Camera-type eye (tissue), 1 donor: ENCODE measurements at places on chromosomes 16 and 17. TPM values are rescaled to one million over a fixed set of nuclear protein-coding genes. Genes with fewer than 3 reads are reported as not detected.

Gene KCNH4
- not detected for total RNA-seq

Gene SECTM1
- 6.6 TPM for total RNA-seq

Gene VASN
- 32.7 TPM for total RNA-seq

Gene CACNG4
- total RNA-seq = 11.9 TPM

Gene ZNF385C
- 4.0 TPM for total RNA-seq

Gene B3GNT9
- total RNA-seq = 26.2 TPM

Gene FN3K
- total RNA-seq = 19.8 TPM

Gene DRC3
- total RNA-seq = 13.9 TPM

Gene GNGT2
- 134 TPM for total RNA-seq

Gene SLC35G6
- total RNA-seq = not detected

Gene C16orf90
- total RNA-seq = not detected

Gene HIGD1B
- total RNA-seq = not detected

Gene SRL
- total RNA-seq = 38.6 TPM

Gene MFSD6L
- total RNA-seq = 0.44 TPM

Gene WNK4
- 0.33 TPM for total RNA-seq

Gene PRAC1
- not detected for total RNA-seq

Gene CLEC18B
- total RNA-seq = 6.3 TPM

Gene FZD2
- total RNA-seq = 15.1 TPM

Gene SCIMP
- total RNA-seq = 0.77 TPM

Gene TM4SF5
- total RNA-seq = not detected

Gene TNFRSF17
- not detected for total RNA-seq

Gene SLC47A1
- 8.7 TPM for total RNA-seq

Gene ZP2
- total RNA-seq = 0.33 TPM

Gene HAS3
- 4.1 TPM for total RNA-seq

Gene ADAM11
- total RNA-seq = 19.4 TPM

Gene EVPL
- 5.5 TPM for total RNA-seq

Gene DRC7
- total RNA-seq = 0.16 TPM

Gene ASIC2
- total RNA-seq = 11.5 TPM

Gene OSGIN1
- total RNA-seq = 1.7 TPM

Gene CSH1
- not detected for total RNA-seq

Gene HYDIN
- 21.1 TPM for total RNA-seq

Gene CX3CL1
- total RNA-seq = 12.3 TPM

Gene TBC1D3K
- total RNA-seq = not detected

Gene KRT36
- not detected for total RNA-seq

Gene TSNAXIP1
- 5.2 TPM for total RNA-seq

Gene KCNJ12
- total RNA-seq = 9.8 TPM

Gene MPV17L
- total RNA-seq = 12.5 TPM

Gene CTCF
- total RNA-seq = 67.3 TPM

Gene RASL10B
- 4.1 TPM for total RNA-seq

Gene UMOD
- total RNA-seq = not detected

Gene CCDC154
- total RNA-seq = 0.49 TPM

Gene KRT25
- 0.22 TPM for total RNA-seq

Gene GFAP
- total RNA-seq = 90.3 TPM

Gene SLFN13
- 2.7 TPM for total RNA-seq

Gene PDPR
- total RNA-seq = 26.1 TPM

Gene SLC46A1
- total RNA-seq = 21.6 TPM

Gene ADCY7
- total RNA-seq = 24.0 TPM

Gene CNGB1
- total RNA-seq = 50.7 TPM

Gene NAGS
- 0.88 TPM for total RNA-seq

Gene GCGR
- total RNA-seq = 0.27 TPM
